ENCODE measurements at places on chromosomes 1 and 21. TPM values are rescaled to one million over a fixed set of nuclear protein-coding genes. Genes with fewer than 3 reads are reported as not detected.

- no peak for DNase-seq
Observed at GRCh38 chr1:209755926-209756614, at the start of gene TRAF3IP3. Gene TRAF3IP3, plus strand, starts transcription at chr1:209756053. Its CDS starts 3,987 bp downstream, at chr1:209760040.

- DNase-seq, result no peak
Observed at GRCh38 chr1:5620997-5621396, 371.2 kb downstream of the NPHP4 start.

DNA sequence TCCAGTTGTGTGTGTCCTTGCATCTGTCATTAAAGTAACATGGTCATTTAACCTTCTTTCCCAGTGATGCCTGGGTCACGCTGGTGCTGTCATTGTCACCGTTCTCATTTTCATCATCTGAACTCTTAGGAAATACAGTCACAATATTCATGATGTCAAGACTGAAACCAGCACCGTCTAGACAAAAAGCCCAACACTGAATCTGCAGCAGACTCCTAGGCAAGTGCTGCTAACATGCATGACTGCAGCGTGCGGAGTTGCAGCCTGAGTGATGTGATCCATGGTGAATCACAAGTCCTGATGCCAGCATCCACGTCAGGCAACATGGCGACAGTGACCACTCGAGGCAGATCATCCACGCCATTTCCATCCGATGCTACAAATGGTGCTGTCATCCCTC lies 37.6 kb downstream of the MRPL37 start:
- no peak for DNase-seq

DNA sequence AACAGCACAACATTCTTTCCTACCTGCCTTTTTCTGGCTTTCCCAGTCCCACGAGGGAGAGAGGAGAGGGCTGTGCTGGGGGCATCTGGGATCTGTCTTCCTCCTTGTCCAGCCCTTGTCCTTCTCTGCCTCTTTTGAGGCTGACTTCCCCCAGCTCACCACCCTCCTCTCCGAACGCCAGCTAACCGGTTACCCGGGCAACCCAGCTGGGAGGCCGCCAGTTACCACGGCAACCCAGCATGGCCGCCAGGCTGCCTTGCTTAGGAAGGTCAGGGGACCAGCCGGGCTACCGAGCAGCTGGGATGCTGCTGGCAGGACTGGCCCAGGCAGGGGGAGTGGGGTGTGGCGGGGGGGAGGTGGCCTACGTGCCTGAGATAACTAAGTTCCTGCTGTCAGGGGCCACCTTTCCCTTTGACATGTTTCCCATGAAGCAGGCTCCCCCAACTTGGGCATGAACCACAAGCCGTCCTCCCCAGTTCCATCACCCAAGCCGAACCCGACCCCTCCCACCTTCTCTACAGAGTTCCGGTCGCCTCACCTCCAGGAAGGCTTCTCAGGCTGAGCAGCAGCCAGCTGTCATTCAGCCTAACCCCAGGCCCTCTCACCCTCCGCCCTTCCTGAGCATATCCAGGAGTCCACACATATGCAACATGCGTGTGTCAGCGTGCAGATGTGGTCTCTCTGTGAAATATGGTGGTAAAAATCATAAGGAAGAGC lies 8.7 kb downstream of the PLEKHA6 start:
- DNase-seq, result peak; percentile 91

FLG2 gene
- 0.15 TPM for polyA plus RNA-seq

CFHR5 gene
- not detected for polyA plus RNA-seq

AKNAD1 gene
- polyA plus RNA-seq, result 0.78 TPM

SLC22A15 gene
- 4.6 TPM for polyA plus RNA-seq
